Sigmoid colon (tissue), 7 donors: ENCODE measurements at places on chromosomes 7 and 10. TPM values are rescaled to one million over a fixed set of nuclear protein-coding genes. Genes with fewer than 3 reads are reported as not detected.
A peak's percentile ranks its signal among the peaks of the same experiment; 100 is the strongest.

- no peak overlapping the region for H3K4me3 ChIP-seq
- H3K27ac ChIP-seq = no peak overlapping the region
- no peak for DNase-seq
- H3K4me1 ChIP-seq = no peaks in the 10 kb centered on the region
- H3K36me3 ChIP-seq = no peaks in the 10 kb centered on the region
- H3K27me3 ChIP-seq = no peaks in the 10 kb centered on the region
Measured at GRCh38 chr10:113335592-113335991, 217.3 kb upstream of the HABP2 start.

GRCh38 chr10:27464993-27465392 lies 39.1 kb upstream of the RAB18 start:
- no peaks in the 10 kb centered on the region for H3K4me1 ChIP-seq
- H3K4me3 ChIP-seq = no peak overlapping the region
- H3K27me3 ChIP-seq = no peaks in the 10 kb centered on the region
- DNase-seq = no peak
- H3K36me3 ChIP-seq = no peaks in the 10 kb centered on the region
- H3K27ac ChIP-seq = no peak overlapping the region

Gene TMEM225B
- not detected for polyA plus RNA-seq

Gene CYP2C8
- polyA plus RNA-seq = 0.22 TPM

DNA sequence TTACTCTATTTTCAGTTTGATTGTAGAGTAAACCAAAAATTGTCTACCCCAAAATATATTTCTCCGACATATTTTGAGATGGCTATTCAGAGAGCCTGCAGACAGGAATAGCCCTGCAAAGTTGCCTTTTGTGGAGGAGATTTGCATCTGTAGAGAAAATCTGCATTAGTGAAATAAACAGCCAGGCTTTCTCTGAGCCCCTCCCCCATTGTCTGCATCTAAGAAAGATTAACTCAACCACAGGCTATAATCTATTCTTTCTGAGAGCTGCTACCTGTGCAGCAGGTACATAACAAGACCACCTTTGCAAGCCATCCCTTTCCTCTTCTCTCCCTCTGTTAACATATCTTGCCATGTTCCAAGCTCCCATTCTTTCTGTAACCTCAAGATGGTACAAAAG lies 1034.2 kb downstream of the SORCS3 start:
- no peak overlapping the region for H3K27ac ChIP-seq
- H3K27me3 ChIP-seq = no peaks in the 10 kb centered on the region
- H3K4me3 ChIP-seq = no peak overlapping the region
- no peaks in the 10 kb centered on the region for H3K4me1 ChIP-seq
- no peak for DNase-seq

DNA sequence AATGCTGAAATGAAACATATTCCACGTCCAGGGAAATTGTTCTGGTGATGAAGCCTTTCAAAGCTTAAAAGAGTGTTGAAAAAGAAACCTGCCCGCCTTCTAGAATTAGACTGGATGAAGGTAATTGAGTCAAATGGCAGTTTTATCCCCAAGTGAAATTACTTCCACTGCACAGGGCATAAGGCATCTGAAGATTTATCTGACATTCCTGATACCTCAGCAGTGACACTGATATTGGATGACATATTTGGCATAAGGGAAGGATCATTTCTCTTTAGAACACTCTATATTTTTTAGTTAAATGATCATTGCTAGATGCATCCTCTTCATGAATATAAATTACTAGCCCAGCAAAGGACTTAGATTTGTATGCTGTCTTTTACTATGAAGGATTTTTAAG lies 229.6 kb upstream of the TPK1 start:
- no peaks in the 10 kb centered on the region for H3K4me1 ChIP-seq
- H3K4me3 ChIP-seq = no peak overlapping the region
- H3K27ac ChIP-seq = no peak overlapping the region
- no peaks in the 10 kb centered on the region for H3K27me3 ChIP-seq
- no peaks in the 10 kb centered on the region for H3K36me3 ChIP-seq
- DNase-seq = no peak

GRCh38 chr10:62037166-62037831 lies 135.8 kb downstream of the ARID5B start:
- H3K27ac ChIP-seq = peak overlapping the region; percentile 69
- H3K4me3 ChIP-seq = no peak overlapping the region
- peaks cover 79% of the 10 kb centered on the region for H3K4me1 ChIP-seq
- DNase-seq = no peak
- H3K27me3 ChIP-seq = no peaks in the 10 kb centered on the region

Gene FEZF1
- polyA plus RNA-seq = not detected

Gene GIMAP2
- 24.9 TPM for polyA plus RNA-seq

Gene SPAM1
- not detected for polyA plus RNA-seq

Gene TMEM140
- polyA plus RNA-seq = 10.9 TPM

DNA sequence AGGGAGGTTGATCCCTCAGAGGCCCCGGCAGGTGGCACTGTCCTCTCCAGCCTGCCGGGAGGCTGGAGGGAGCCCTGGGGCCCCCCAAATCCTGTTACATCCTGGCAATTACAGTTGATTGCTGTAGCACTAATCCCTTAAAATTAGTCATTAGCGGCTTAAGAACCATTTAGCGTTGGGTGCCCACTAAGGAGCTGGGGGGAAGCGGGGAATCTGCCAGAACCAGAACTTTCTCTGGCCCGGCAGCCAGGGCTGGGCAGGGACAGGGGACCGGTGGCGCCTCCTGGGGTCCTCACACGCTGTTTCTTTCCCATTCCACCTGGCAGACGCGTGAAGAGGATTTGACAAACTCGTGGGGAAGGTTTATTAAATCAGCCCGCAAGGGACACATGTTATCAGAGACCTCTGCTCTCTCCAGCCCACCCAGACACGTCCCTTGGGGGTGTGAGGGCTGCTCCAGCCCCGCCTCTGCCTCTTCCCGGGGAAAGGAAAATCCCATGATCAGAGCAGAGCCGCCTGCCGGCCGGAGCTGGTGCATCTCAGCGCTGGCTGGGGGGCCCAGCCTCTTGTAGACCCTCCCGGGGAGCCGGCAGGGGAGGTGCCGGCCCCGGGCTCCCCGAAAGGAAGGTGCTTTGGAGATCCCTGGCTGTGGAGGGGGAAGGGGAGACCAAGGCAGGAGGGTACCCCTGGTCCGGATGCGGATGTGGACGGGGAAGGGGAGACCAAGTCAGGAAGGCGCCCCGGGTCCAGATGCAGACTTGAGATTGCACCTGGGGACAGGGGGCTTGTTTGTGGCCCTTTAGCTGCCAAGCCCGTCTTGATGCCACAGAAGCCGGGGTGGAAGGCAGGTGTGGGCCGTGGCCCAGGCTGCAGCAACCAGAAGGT lies 142.7 kb downstream of the ELFN1 start:
- H3K4me1 ChIP-seq = peaks cover 13% of the 10 kb centered on the region
- H3K27ac ChIP-seq = no peak overlapping the region
- H3K4me3 ChIP-seq = no peak overlapping the region
- H3K27me3 ChIP-seq = no peaks in the 10 kb centered on the region
- DNase-seq = no peak

Gene NSMCE4A
- polyA plus RNA-seq = 39.0 TPM

DNA sequence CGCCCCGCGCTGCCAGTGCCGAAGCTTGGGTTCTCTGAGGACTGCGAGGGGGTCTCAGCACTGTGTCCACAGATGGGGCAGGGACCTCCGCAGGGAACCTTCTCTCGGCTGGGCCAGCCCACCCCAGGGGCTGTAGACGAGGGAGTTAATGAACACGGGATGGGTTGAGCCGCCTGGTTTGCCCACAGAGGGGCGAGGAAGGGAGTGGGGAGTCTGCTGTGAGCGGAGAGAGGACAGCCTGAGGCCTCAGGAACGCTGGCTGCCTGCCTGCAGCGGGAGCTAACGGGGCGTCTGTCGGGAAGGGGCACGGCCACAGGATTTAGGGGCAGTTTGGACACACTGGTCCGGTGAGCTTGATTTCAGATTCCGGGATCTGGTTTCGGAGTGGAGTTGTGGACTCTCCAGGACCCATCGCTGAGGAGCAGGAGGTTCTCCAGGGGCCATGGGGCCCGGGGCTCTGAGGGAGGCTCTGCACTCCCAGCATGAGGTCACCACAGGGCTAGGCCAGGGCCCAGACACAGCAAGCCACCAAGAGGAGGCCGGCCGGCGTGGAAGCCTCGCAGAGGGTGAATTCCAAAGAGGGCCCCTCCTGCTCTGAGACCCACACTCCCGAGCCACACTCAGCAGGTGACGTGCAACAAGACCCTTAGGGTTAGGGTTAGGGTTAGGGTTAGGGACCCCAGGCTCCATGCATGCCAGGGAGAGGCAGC lies 19.0 kb upstream of the FAM20C start:
- H3K27me3 ChIP-seq = no peaks in the 10 kb centered on the region
- no peak overlapping the region for H3K27ac ChIP-seq
- no peaks in the 10 kb centered on the region for H3K36me3 ChIP-seq
- DNase-seq = no peak
- peaks cover 15% of the 10 kb centered on the region for H3K4me1 ChIP-seq

Gene ZNF107
- polyA plus RNA-seq = 6.0 TPM

GRCh38 chr7:135386181-135386580 lies 123.7 kb downstream of the CNOT4 start:
- no peak for DNase-seq
- no peaks in the 10 kb centered on the region for H3K27me3 ChIP-seq
- H3K4me1 ChIP-seq = no peaks in the 10 kb centered on the region
- no peaks in the 10 kb centered on the region for H3K36me3 ChIP-seq

GRCh38 chr7:141073641-141074161 lies at the start of gene TMEM178B:
TMEM178B (plus strand) TSS chr7:141074064.
- no peak for DNase-seq
- peaks cover 42% of the 10 kb centered on the region for H3K4me1 ChIP-seq
- H3K36me3 ChIP-seq = no peaks in the 10 kb centered on the region

Gene IL6
- polyA plus RNA-seq = not detected

- H3K27me3 ChIP-seq = no peaks in the 10 kb centered on the region
- no peaks in the 10 kb centered on the region for H3K4me1 ChIP-seq
- no peak overlapping the region for H3K27ac ChIP-seq
- no peaks in the 10 kb centered on the region for H3K36me3 ChIP-seq
- no peak for DNase-seq
- H3K4me3 ChIP-seq = no peak overlapping the region
Measured at GRCh38 chr7:107495516-107495915, 25.7 kb downstream of the GPR22 start.

DNA sequence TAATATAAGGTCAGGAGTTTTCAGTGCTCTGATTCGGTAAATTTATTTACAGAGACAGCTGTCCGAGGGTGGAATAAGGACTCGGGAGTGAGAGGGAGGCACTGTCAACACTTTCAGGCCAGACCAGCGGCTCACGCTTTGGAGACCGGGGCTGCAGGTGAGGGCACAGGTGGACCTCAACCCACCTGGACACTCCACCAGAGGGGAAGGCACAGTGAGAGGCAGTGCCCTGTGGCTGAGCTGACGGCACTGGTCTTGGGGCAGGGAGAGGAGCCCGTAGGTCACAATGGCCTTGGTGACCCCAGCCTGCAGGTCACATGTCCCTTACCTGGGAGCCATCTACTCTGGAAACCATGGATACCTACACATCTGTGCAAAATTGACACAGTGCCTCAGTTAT lies 315.1 kb downstream of the ADARB2 start:
- no peaks in the 10 kb centered on the region for H3K4me1 ChIP-seq
- no peak overlapping the region for H3K4me3 ChIP-seq
- H3K27me3 ChIP-seq = no peaks in the 10 kb centered on the region
- H3K27ac ChIP-seq = no peak overlapping the region

Gene C1QL3
- 0.04 TPM for polyA plus RNA-seq

DNA sequence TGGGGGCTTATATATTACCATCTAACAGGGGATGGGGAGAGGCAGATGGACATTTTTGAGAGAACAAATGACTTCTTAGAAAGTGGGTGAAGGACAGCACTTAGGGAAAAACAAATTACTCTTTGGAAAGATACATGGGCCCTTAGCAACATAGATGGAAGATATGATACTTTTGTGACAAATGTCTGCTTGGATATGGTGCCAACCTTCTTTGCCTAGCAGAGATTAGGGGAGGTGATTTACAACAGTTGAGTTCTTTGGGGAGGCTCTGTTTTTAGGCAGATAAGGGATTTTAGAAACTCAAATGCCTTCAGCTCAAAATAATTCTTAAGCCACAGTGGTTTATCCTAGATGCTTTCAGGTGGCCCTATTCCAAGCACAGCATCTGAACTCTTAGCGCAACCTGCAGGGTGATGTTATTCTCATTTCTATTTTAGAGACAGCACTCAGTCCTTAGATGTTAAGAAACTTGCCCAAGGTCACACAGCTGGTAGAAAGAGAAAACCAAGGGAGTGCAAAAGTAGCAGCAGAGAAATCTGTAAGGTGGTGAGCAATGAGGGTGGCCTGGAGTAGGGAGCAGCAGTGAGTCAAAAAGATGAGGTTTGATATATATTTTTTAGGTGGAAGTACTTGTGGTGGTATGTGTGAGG lies 75.1 kb upstream of the KMT2E start:
- H3K4me3 ChIP-seq = no peak overlapping the region
- peaks cover 5% of the 10 kb centered on the region for H3K4me1 ChIP-seq
- H3K36me3 ChIP-seq = no peaks in the 10 kb centered on the region
- H3K27ac ChIP-seq = no peak overlapping the region
- H3K27me3 ChIP-seq = no peaks in the 10 kb centered on the region

Gene BAMBI
- 1.2 TPM for polyA plus RNA-seq

- H3K27me3 ChIP-seq = no peaks in the 10 kb centered on the region
- no peak overlapping the region for H3K4me3 ChIP-seq
- peaks cover 28% of the 10 kb centered on the region for H3K4me1 ChIP-seq
- peak overlapping the region; percentile 29 for H3K27ac ChIP-seq
- H3K36me3 ChIP-seq = no peaks in the 10 kb centered on the region
Measured at GRCh38 chr10:110860576-110861241, 11.0 kb upstream of the PDCD4 start.

Gene GAD2
- polyA plus RNA-seq = not detected

DNA sequence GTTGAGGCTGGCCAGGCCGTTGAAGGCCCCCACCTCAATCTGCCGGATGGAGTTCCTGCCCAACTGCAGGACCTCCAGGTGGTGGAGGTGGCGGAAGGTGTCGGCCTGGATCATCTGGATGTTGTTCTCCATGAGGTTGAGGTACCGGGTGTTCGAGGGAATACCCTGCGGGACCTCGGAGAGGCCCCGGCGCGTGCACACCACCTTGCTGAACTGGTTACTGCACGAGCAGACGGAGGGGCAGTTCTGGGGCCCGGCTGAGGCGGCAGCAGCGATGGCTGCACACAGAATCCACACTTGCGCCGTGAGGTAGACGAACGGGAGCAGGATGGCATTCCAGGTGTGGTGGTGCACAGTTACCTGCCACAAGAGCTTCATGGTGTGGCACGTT lies 979 bp downstream of the LRRC4 start:
- H3K36me3 ChIP-seq = no peaks in the 10 kb centered on the region
- H3K4me3 ChIP-seq = peak overlapping the region; percentile 62
- H3K4me1 ChIP-seq = peaks cover 16% of the 10 kb centered on the region
- DNase-seq = no peak
- no peaks in the 10 kb centered on the region for H3K27me3 ChIP-seq
- H3K27ac ChIP-seq = no peak overlapping the region

GRCh38 chr10:2744547-2745200 lies 322.7 kb upstream of the PFKP start:
- H3K4me3 ChIP-seq = no peak overlapping the region
- H3K27ac ChIP-seq = no peak overlapping the region
- no peaks in the 10 kb centered on the region for H3K36me3 ChIP-seq

Gene ZNF777
- polyA plus RNA-seq = 7.2 TPM
